ENCODE measurements at places on chromosomes 5 and 9.

DNA sequence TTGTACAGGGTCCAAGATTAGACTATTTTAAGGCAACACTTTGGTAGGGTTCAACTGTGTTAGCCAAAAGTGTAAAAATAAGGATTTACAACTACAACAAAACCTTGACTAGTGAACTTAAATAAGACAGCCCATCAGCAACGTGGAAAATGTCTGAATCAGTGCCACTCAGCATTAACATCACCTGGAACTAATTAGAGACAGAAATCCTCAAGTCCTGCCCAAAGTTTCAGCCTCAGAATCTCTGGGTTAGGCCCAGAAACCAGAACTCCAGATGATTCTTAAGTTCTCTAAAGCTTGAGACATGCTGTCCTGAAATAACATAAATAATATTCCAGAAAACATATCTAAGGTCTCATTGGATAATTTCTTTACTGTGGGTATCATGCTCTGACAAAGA is 118.6 kb downstream of the SEMA6A start:
- no peak for DNase-seq

DNA sequence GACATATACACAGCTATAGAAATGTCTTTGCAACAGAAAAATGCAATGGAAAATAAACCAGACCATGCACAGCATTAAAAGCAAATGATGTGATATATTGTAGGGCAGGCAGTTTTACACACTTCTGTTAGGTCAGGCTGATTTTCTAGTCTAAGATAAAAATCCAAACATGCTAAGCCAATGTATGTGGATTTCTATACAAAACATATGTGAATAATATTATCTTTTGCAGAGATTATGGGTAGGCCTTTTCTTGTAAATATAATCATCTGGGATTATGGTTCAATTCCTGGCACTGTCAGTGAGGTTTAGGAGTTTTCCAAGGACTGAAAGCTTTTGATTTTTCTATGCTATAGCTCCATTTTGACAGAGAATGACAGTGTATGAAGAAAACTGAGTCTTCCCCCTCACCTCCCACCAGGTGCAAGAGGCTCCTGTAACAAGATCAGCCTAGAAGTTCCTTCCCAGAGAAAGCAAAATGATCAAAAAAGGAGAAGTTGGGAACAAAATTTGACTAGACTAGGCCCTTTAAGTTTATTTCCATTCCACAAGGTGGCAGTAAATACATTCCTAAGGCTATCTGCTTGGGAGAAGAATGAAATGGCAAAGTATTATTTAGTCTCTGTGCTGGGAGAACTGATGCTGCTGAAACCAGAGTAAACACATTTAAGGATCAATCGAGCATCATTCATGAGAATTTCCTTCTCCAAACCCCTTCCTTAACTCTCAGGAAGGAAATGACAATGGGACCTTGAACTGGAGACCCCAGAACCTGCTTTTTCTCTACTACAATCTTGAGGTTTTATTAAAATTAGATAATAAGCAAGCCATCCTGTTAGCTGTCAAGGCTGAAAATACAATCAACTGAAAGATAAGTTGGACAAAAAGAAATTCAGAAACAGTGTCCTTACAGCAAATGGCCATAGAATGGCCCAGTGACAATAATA is 133.0 kb upstream of the TUT7 start:
- DNase-seq: peak; percentile 33

GRCh38 chr5:124887223-124887622 is 140.8 kb upstream of the ZNF608 start:
- no peak for DNase-seq

DNA sequence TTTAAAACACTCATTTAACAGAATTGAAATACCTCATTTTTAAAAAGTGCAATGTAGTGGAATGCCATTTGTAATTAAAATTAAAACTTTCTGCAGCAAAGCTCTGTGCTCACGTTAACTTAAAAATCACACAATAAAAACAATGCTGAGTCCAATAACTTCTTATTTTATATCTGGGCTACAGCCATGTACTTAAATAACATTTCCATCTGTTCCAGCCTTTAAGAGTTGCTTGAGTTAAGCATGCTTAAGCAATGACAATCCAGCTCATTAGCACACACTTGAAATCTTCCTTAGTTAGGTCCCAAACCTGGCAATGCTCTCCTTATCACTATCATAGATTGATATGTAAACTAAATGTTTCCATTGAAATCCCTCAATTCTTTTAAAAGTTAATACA is 132.3 kb upstream of the CDH12 start:
- no peak for DNase-seq

- DNase-seq: no peak
Observed at GRCh38 chr5:62627121-62627520, 48.5 kb downstream of the LRRC70 start.

DNA sequence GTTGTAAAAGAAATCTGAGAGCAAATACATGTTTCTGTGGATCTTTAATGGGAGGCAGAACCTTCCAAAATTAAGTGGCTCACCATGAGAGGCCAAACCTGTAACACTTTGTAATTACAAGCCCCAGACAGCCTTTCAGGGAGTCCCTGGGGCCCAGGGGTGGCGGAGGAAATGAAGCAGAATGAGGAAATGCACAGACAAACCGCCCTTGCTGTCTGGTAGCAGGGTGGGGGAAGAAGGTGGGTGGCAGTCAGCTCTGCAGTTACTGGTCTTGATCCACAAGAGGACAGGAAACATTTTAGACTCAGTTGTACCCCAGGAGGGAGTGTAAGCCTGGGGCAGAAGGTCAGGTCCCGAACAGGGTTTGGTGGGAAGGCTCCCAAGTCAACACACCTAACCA is 6.5 kb downstream of the ARL14EPL start:
- no peak for DNase-seq

GRCh38 chr9:123821619-123822018 is 108.3 kb downstream of the DENND1A start:
- DNase-seq: no peak

GRCh38 chr5:142156839-142157463 is 48.4 kb downstream of the NDFIP1 start:
- no peak for DNase-seq

- DNase-seq: no peak
Observed at GRCh38 chr9:136975644-136976043, 1.7 kb upstream of the PTGDS start.

DNA sequence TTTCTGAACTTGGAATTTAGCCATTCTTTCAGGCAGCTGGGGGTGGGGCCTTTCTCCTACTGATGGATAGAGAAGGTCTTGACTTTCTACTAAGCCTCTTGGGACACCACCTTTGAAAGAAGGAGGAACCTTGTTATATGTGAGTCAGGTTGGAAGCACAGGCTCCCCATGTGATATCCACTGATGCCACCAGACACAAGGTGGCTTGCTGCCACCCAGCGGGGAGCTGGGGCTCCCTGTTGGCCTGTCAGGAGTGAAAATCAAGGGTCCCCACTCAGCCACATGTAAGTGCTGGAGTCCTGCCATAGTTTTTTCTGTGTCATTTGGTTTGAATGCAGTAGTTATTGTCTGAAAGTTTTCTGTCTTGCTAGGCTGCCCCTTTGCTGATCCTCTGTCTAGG is 252.4 kb upstream of the NFIL3 start:
- no peak for DNase-seq

- no peak for DNase-seq
Observed at GRCh38 chr9:34552986-34553385, 30.2 kb upstream of the ENHO start.

DNA sequence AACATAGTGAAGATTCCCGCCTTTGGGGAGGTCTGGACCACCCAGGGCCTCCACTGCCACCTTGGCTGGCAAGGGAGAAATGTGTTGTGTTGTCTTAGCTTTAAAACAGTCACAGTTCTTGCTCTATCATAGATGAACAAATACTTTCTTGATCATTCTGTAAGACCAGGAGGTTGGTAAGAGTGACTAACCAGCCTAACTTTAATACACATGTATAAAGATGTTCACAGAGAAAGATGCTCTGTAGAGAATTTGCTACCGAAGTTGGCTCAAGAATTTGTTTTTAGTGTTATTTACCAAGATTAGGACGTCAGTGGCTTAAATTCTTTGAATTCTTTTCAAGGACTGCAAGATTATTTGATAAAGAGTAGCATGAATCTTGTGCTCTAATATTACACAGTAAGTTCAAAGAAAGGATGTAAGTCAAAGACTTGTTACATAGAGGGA is 28.4 kb downstream of the GLRX start:
- DNase-seq: no peak

DNA sequence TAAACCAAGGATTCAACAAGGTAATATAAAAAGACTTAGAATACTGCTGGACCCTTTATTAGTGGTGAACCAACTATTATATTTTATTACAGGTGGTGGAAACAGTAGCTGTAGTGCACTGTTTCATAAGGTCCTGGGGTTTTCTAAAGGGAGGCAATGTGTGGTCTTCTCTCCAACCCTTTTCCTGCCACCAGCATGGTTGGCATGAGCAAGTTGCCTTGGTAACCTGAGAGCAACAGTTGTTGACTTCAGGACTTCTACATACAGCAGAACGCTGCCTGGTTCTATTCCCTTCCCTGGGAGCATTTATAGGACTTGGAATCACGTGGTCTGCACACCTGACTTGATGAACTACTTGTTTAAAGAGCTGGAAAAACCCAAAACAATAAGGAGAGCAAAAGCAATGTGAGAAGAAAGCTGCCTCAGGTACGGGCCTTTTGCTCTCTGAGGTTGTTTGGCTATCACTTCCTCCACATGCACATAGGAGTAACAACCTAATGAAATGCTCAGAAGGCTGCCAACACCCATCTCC is 81.1 kb upstream of the RAI14 start:
- DNase-seq: no peak

DNA sequence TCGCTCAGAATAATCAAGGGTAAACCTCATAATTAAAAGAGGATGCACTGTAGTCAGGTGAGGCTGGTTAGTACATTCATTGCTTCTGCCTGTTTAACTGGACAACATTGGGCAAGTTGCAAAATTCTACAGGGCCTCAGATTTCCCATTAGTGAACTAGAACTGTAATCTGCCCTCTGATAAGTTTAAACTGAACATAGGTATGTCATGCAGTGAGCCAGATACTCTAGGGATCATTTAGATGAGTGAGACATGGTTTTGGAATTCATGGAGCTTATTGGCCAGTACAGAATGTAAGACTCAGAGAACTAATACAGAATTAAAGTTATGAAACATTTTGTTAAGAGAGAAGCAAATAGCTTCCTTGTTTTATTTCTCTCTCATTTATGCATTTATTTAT is 35.9 kb downstream of the RNF44 start:
- DNase-seq: no peak

DNA sequence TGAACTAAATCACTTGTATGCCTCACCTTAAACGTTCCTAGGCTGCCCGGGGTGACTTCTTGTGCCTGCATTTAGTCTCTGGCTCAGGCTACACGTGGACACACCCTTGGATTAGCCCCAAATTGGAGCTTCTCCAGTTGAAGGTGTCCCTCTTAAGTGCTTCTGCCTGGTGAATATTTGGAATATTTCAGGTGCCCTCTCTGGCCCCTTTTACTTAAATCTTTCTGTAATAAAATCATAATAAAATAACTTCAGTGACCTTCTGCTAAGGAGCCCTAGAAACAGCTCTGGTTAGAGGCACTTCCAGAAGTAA is 74.3 kb upstream of the KLF9 start:
- no peak for DNase-seq

GRCh38 chr5:180464603-180464970 is 29.6 kb upstream of the CNOT6 start:
- no peak for DNase-seq

- DNase-seq: no peak
Observed at GRCh38 chr9:89679016-89679415, 74.2 kb downstream of the GADD45G start.

DNA sequence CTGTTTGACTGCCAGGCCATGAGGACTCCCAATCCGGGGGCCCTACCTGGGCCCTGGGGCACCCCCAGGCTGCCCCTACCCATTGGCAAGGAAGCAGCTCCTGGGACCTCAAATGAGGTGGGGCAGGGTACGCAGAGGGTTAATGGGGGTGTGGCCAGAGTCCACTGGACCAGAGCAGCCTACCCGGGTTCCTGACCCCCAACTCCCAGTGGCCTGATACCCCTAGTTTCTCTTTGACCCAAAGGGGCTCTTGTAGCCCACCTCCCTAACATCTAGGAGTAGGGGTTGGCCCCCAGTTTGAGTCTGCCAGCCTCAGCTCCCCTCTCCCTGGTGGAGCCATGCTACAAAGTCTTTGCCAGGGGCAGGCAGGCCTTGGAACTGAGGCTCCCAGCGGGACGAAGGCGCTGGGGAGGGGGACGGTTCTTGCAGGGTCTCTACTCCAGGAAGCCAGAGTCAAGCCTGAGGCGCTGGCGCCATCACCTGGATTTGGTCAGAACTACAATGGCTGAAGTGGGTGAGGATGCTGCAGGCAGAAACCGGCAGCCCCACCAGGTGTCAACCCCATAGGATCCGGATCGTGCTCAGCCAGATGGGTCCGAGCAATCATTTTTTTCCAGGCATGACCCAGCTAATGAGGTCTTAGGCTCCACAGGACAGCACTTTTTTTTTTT is 8.4 kb upstream of the CERCAM start:
- DNase-seq: peak; percentile 31

GRCh38 chr9:125437771-125438221 is 176.2 kb downstream of the GAPVD1 start:
- DNase-seq: no peak

GRCh38 chr9:116271991-116272390 is 118.4 kb downstream of the PAPPA start:
- DNase-seq: no peak

- no peak for DNase-seq
Observed at GRCh38 chr9:22031655-22032411, 22.7 kb upstream of the CDKN2B start.

- peak; percentile 92 for DNase-seq
Observed at GRCh38 chr9:89179895-89180734, 1.5 kb upstream of the SHC3 start.

Measured in kidney capillary endothelial cell (primary cell).